Astrocyte of the hippocampus (primary cell): ENCODE measurements at places on chromosomes 13 and 19.

GRCh38 chr13:23715762-23716235, 145.6 kb downstream of the TNFRSF19 start:
- DNase-seq = no peak

- DNase-seq = no peak
Measured at GRCh38 chr13:21328836-21329477, 130.1 kb downstream of the ZDHHC20 start.

- DNase-seq = no peak
Measured at GRCh38 chr13:71316792-71317363, 550.1 kb downstream of the DACH1 start.

DNA sequence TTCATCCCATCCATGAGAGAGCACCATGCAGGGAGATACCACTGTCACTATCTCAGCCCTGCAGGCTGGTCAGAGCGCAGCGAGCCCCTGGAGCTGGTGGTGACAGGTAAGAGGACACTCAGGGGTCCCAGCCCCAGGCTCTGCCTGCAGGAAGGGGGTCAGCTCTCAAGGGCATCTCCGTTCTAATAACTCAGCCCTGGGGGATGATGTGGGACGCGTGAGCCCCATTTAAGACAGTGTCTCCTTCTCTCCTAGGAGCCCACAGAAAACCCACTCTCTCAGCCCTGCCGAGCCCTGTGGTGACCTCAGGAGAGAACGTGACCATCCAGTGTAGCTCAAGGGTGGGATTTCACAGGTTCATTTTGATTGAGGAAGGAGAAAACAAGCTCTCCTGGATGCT, 15.5 kb upstream of the KIR3DL3 start:
- no peak for DNase-seq

DNA sequence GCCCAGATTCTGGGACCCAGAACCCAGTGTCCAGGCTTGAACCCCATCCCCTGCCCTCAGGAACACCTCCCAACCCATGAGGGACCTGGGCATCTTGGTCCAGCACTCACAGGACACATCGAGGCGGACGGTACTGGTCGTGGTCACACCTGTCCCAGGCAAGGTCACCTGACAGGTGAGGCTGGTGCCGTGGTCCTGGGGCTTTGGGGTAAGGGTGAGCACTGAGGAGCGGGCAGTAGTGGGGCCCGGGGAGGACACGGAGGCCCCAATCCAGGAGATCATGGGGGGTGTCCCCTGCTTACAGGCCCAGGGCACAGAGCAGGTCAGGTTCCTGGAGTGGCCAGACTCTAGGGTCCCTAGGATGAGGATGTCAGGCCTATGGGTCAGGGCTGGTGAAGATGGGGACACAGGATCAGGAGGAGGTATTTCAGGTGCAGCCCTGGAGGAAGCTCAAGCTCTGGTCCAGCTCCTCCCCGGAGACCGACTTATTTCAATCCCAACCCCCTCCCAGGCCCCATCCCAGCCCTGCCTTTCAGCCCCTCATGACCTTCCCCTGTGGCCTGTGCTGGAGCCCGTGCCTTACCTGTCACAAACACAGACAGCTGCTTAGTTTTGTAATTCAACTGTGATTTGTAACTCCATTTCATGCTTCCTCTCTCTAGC, 772 bp downstream of the SIGLEC8 start:
- no peak for DNase-seq

- DNase-seq = no peak
Measured at GRCh38 chr19:2883686-2884439, 16.7 kb downstream of the ZNF556 start.

GRCh38 chr13:75635828-75636435, at the start of gene LMO7:
Gene LMO7, plus strand, starts transcription at chr13:75636330. Its CDS starts 328 bp downstream, at chr13:75636658.
- DNase-seq = peak; percentile 90

- DNase-seq = no peak
Measured at GRCh38 chr13:23668562-23668961, 98.3 kb downstream of the TNFRSF19 start.

DNA sequence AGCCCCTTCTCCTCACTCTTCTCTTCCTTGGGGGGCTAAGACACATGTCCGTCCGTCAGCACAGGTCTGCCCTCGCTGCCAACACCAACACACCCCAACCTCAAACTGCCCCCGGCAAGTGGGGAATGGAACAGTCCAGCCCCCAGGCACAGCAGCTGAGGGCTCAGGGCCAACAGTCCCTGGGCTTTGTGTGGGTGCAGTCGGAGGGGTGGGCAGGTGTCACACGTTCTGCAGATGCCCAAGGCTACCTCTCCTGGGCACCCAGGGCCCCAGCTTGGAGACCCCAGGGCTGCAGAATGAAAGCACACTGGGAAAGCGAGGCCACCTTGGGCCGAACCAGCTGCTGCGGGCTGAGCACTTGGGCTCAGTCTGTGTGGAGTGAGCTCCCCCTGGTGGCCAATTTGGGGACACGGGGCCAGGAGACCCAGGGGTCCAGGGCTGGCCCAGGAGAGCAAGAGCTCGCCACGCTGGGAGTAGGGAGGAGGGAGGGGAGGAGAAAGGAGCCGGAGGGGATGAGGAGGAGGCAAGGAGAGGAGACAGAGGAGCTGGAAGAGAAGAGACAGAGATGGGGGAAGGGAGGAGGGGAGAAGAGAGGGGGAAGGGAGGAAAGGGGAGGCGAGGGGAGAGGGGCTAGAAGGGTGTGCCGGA, 14.0 kb upstream of the ATP8B3 start:
- DNase-seq = peak; percentile 87

DNA sequence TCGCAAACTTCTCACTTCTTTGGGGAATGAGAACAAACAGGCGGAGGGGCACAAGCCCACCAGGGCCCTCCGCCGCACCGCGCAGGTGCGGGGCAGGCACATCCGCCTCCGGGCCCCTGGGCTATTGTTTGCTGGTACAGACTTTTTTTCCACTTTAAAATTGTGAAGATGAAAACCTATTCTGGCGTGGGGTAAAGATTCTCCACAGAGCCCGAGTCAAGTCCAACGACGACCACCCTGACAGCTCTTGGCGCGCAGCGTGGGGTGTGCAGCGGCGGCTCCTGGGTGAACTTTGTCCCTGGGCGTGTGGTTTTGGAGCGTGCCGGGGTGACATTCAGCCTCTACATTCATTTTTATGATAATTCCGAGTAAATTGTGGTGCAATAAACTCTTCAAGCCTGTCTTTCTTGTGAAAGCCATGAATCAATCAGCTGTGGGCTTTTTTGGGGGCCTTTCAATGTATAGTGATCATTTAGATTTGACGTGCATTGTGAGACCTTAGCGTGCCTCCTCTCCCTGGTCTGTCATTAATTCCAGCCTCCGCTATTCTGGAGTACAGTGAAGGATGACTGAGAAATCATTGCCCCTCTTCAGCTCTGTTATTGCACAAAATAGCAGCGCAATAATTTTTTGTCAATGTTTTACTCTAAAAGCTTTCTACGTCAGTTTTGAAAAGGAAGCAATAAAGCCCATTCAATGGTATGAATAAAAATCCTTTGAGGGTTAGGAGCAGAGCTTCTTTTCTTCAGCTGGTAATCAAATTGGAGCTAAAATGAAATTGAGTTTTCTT, 90.0 kb downstream of the TEX29 start:
- DNase-seq = no peak

DNA sequence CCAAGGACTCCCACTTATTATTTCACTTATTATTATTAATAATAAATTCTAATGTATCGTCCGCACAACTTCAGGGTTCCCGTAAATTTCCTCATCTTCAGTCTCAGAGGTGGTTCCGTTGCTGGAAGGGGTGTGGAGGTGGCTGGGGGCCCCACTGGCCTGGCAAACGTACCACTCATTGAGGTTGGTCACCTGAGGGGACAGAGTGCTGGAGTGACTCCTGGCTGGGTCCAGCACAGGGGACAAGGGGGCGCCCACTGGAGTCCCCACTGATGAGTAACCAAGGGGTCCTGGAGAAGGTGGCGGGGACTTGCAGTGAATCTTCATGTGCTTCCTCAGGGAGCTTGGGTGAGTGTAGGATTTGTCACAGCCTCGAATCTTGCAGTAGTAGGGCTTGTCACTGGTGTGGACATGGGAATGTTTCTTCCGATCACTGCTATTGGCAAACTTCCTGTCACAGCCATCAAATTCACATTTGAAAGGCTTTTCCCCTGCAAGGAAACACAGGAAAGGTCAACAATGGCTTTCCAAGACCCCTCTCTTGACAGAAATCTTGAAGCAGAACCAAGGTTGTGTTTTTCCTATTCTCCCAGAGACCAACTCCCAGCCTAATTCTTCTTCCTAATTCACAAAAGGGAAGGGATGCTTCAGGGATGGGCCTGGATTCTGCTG, 6.1 kb downstream of the ZIC5 start:
- DNase-seq = no peak

GRCh38 chr19:15393963-15394362, 14.4 kb upstream of the AKAP8 start:
- no peak for DNase-seq

DNA sequence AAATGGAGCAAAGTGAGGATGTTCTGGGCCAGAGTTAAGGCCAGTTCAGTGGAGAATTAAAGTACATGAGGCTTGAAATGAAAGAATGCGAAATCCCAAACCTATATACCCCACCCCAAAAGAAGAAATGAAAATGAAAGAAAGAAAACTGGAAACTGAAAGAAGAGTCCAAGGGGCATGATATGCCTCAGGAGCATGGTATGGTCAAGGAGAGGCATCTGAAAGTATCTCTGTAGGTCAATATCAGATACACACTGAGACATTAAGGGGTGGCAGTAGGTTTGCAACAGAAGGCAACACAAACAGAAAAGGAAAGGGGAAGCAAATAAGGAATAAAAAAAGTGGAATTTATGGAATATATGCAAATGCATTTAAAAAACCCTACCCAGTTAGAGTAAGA, 166.5 kb downstream of the COG6 start:
- DNase-seq = no peak

DNA sequence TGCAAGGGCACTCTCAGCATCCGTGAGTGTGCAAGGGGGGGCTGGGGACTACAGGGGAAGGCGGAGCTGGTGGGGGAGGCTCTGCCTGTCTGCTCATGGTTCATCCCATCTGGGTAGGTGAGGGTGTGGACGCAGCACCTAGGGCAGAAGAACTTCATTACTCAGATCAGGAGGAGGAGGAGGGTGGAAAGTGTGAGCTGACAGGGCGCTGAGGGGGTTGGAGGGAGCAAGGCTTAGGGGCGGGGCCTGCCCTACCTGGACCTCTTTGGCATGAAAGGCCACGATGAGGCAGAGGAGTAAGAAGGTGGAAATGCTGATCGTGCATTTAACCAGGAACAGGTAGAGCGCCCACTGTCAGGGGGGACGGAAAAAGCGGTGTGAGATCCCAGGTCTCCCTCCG, 4.5 kb downstream of the KCNN4 start:
- DNase-seq = no peak

- peak; percentile 22 for DNase-seq
Measured at GRCh38 chr19:42412227-42412626, 15.0 kb downstream of the LIPE start.
